Esophagus squamous epithelium (tissue), 5 donors: ENCODE measurements at places on chromosomes 3 and 15.

DNA sequence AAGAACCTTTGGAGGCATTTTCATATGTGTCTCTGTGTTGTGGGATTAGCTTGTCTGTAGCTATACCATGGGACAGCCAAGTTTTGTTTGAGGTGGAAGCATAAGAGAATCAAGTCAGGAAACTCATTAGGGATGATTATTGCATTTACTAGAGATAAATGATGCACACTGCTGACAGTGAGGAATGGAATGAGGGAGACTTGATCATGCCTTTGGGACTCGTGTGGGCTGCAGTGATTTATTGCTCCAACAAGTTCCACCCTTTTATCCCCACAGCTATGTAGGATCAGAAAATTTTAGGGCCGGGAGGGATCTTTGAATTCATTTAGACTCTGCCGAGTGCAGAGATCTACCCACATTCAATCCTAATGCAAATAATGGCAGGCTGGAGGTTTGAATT is 16.3 kb downstream of the ZNF385D start:
- DNase-seq = no peak

GRCh38 chr15:89187301-89187985 is 33.9 kb downstream of the RLBP1 start:
- no peak for DNase-seq

DNA sequence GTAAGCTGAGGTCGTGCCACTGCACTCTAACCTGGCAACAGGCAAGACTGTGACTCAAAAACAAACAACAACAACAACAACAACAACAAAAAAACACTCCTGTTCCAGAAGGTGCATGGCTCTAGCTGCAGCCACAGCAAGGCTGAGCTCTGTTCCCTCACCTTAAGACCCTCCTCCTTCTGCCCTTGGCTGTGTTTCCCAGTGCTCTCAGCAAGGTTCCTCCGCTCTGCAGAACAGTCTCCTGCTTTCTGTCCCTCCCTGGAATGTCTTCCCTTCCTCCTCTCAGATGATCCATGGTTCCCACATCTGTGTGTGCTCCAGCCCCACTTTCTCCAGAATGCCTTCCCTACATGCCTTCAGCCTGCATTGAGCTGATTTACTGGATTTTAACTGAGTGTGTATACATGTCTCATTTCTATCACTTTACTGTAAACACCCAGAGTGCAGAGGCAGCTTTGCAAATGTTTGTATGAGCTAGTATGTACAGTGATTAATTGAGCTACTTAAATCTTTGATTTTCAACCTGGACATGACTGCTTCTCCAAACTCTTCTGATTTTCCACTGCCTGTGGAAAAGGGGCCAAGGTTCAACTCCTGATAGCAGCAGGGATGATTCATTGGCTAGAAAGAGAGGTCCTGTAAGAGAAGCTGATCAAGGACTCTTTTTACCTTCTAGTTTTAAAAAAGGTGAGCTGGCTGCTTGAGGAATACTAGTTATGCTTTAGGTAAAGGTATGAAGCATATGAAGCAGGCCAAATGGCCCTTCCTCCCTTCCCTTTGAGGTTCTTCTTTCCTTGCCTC is 14.7 kb downstream of the ANKUB1 start:
- no peak for DNase-seq

GRCh38 chr3:126340081-126340511 is 17.1 kb downstream of the KLF15 start:
- DNase-seq = no peak

GRCh38 chr3:3031326-3031725 is 78.8 kb downstream of the IL5RA start:
- DNase-seq = no peak

DNA sequence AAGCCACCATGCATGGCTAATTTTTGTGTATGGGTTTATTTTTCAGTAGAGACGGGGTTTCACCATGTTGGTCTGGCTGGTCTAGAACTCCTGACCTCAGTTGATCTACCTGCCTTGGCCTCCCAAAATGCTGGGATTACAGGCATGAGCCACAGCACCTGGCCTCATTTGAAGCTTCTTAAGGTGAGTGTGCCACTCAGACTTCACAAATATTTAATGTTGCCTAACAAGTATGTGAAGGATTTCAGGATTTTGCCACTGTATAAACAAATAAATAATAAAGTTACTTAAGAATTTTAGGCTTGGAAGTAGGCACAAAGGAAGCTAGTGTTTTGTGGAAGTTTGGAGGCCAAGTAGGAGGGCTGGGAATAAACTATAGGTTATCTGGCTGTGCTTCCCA is 73.5 kb downstream of the FGF12 start:
- no peak for DNase-seq

GRCh38 chr3:58391156-58391865 is 42.3 kb downstream of the PDHB start:
- no peak for DNase-seq

DNA sequence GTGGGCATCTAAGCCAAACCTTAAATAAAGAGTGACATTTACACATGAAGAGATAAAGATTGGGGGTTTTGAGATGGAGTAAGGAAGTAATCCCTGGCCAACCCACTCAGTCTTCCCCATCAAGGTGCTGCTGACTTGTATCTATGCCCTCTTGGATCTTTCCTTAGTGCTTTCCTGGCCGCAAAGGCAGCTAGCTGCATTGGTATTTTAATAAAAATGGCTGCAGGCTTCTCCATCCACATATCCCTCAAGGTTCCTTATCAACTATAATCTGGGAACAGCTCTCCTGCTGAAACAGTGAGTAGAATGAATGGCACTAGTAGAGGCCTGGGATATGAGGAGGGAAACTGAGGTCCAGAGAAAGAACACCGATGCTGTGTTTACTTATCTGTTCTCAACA is 122.2 kb upstream of the ANKRD28 start:
- DNase-seq = no peak

- DNase-seq = no peak
Measured at GRCh38 chr15:67061811-67062368, 3.5 kb upstream of the SMAD3 start.

DNA sequence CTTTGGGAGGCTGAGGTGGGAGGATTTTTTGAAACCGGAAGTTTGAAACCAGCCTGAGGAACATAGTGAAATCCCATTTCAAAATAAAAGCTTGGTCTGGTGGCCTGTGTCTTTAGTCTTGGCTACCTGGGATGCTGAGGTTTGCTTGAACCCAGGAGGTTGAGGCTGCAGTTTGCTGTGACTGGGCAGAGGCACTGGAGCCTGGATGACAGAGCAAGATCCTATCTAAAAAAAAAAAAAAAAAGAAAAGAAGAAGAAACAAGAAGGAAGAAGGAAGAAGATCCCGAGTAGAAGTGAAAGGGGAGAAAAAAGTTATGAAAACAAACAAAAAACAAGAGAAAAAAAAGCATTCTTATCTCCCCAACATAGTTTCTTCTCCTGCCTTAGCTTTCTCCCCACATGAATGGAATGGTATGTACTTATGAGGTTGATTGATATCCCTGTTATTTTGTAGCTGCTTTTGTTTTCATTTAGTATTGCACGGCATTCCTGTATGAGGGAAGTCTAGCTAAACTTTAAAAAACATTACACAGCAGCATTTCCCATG is 42.4 kb downstream of the TMEM40 start:
- DNase-seq = no peak

- DNase-seq = no peak
Measured at GRCh38 chr3:126372413-126373145, 15.4 kb upstream of the KLF15 start.

DNA sequence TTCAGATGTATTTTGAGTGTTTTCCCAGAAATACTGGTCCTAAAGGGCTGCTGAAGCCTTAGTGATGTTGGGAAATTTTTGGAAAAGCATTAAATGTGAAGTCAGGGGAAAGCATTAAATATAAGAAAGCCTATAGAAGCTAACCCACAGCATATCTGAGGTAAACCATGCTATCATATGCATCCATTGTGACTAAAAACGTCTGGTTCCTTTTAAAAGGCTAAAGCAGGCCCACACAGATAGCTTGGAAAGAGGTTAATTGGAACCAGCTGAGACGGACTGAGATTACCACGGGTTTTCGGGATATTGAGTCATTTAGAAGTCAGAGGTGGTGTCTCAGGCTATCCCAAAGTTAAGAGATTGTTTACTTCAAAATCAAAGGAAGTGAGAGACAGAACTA is 78.2 kb downstream of the CYP19A1 start:
- DNase-seq = no peak
